ENCODE measurements at places on chromosomes 1 and 21.

DNA sequence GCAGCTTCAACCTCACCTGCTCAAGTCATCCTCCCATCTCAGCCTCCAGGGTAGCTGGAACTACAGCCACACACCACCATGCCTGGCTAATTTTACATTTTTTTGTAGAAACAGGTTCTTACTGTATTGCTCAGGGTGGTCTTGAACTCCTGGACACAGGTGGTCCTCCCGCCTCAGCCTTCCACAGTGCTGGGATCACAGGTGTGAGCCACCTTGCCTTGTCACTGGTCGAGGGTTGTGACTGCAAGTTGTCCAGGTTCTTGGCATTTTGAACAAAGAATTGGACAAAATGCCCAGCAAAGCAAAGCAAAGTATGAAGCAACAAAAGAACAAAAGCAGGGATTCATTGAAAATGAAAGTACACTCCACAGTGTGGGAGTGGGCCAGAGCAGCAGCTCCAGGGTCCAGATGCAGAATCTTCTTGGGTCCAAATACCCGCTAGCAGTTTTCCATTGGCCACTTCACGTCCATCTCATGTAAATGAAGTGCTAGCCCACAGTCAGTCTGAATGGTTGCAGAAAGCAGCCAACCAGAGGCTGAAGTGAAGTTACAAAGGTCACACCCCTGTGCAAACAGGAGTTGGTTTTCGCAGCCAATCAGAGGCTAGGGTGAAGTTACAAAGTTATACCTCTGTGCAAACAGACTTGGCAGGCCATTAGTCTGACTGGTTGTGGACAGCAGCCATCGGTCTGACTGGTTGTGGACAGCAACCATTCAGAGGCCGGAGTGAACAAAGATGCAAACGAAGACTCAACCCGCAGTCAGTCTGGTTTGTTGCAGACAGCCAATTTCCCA, 109.5 kb upstream of the KIF26B start:
- DNase-seq: peak; percentile 37

GRCh38 chr1:168972887-168973286, 133.6 kb upstream of the ATP1B1 start:
- peak; percentile 7 for DNase-seq

- no peak for DNase-seq
Observed at GRCh38 chr1:21152423-21153100, 24.1 kb downstream of the EIF4G3 start.

- DNase-seq: peak; percentile 57
Observed at GRCh38 chr1:84973498-84974334, 23.2 kb downstream of the MCOLN2 start.

GRCh38 chr1:24822887-24823286, 77.6 kb downstream of the CLIC4 start:
- DNase-seq: no peak

DNA sequence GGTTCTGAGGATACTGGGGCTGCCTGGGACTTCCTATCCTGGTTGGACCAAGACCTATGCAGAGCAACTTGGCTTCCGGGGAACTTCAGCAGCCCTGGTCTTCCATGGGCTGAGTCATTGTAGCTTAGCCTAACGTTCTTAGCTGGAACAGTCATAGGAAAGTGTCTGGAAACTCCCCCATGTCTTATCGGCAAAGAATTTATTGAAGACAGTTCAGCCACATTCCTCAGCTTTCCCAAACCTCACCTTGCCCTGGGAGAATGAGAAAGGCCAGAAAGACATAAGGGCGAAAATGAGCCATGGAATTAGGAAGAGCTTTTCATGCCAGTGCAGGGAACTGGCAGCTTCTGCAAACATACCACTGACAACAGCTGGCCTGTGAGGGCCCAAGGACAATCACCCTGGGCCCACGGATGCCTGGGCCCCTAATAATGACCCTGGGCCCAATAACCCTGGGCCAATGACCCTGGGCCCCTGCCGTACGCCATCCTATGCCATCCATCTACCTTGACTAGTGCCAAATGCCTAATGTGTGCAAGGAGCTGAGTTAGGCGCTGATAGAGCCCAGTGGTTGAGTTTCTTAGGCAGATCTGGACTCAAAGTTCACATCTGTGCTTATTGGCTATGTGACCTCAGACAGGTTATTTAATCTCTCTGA, 114.4 kb upstream of the GADD45A start:
- DNase-seq: no peak

DNA sequence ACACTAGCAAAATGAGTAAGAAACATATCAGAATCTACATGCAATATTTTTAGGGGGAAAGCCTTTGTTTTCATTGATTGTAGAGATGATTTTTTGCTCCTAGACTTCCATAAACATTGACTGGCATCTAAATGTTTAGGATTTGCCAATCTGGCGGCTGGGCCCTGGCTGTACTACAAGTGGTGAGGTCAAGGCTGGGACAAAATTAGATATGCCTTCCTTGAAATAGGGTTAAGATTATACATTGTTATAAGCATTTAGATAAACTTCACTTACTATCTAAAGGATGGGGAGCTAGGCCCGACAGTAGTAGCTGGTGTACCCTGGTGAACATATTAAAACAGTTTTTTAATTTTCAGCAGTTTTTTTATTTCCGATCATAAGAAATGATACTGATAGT, 5.2 kb downstream of the NFIA start:
- no peak for DNase-seq

GRCh38 chr1:243254233-243254926, 701 bp downstream of the CEP170 start:
- DNase-seq: peak; percentile 75

GRCh38 chr1:68340951-68341350, 108.6 kb upstream of the WLS start:
- no peak for DNase-seq

DNA sequence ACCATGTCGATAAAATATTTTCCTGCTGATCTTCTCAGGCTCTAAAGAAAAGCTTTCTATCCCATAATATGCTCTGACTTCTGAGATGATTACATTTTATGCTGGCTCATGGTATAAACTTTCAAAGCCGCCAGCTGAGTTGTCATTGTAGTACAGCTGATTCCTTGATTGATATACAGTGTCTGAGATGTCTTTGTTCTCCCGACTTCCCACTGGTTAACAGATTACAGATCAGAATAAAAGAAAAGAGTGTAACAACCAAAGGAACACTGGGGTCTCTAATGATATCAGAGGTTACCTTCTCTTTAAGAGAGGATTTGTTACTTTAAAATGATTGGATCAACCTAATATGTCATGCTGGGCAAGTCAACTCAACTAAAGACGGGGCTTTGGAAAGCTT, 485.4 kb upstream of the LRRC7 start:
- no peak for DNase-seq

- no peak for DNase-seq
Observed at GRCh38 chr1:45348966-45349677, 8.9 kb upstream of the MUTYH start.

DNA sequence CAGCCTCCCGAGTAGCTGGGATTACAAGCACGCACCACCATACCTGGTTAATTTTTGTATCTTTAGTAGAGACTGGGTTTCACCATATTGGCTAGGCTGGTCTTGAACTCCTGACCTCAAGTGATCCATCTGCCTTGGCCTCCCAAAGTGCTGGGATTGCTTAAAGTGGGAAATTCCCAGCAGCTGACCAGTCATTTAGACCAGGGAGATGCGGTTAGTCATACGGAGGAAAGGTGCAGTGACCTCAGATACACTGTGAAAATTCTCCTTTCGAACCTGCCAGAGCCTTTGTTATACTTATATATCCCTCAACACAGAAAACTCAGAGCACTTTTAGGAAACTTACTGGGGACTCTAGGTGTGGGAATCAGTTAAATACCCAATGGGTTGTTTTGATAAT, 39.6 kb downstream of the MAP10 start:
- DNase-seq: peak; percentile 27

GRCh38 chr1:15574741-15575140, 10.1 kb downstream of the AGMAT start:
- DNase-seq: no peak

DNA sequence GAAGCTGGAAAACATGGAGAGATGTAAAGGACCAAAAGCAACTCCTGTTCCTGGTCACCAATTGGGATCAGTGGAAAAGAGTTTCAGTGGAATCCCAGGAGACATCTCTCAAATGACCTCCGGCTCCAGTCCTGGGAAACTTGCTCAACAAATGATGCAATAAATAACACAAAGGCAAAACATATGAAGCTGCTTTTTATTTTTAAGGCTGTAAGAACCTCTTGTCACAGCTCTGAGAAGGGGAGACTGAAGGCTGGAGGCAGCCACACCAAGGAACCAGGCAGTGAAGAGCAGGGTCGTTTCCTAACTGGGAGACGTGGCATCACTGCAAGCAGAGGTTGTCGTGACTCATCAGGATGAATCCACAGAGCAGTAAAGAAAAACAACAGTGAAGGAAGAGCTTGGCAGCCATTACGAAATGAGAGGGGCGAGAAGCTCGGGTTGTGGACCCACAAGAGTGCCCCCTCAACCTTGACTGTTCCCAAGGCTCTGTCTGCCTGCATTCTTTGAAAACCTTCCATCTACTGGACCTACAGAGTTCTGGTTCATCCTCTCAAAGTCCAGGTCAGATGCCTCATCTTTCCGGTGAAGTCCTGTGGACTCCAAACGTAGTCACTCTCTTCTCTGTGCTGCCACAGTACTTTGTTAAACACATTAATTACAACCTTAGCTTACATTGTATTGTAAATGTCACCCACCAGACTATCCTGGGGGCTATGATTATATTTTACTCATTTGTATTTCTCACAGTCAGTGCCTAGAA, 32.1 kb downstream of the JAK1 start:
- peak; percentile 85 for DNase-seq

DNA sequence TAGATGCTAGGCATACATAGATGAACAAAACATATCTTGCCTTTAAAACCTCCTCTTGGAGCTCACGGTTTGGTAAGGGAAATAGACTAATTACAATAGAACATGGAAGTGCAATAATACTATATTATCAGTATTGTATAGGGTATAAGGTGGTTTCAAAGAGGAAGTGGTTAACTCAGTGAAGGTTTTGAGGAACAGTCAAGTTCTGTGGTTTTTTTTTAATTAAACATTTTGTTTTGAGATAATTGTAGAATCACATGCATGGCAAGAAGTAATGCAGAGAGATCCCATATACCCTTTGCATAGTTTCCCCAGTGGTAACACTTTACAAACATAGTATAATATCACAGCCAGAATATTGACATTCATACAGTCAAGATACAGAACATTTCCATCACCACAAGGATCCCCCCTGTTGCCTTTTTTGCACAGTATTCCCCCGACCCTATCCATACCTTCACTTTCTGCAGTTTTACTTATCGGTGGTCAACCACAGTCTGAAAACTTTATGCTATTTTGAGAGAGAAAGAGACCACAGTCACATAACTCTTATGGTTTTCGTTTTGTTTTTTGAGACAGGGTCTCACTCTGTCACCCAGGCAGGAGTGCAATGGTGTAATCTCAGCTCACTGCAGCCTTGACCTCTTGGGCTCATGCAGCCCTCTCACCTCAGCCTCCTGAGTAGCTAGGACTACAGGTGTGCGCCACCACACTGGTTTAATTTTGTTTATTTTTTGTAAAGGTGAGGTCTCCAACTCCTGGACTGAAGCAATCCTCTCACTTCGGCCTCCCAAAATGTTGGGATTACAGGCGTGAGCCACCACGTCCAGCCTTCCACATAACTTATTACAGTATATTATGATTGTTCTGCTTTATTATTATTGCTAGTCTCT, 60.5 kb upstream of the KIAA1614 start:
- DNase-seq: no peak

DNA sequence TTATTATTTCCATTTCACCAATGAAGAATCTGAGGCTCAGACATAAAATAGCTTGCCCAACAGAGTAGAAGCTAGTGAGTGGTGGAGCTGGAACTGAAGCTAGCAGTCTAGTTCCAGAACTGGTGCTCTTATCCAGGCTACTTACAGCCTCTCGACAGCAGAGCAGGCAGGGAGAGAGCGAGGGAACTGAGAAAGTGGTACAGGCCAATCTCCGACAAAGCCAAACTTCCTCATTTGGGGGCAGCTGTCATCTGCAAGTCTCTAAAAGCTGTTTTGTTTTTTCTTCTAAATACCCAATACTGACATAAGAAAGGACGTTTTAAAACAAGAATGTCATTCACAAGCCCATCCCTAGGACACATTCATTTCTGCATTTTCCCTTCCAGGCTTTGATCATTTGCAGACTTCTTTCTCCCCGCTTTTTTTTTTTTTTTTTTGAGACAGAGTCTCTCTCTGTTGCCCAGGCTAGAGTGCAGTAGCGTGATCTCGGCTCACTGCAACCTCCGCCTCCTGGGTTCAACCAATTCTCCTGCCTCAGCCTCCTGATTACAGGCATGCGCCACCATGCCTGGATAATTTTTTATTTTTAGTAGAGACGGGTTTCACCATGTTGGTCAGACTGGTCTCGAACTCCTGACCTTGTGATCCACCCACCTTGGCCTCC, 20.0 kb downstream of the YIPF1 start:
- no peak for DNase-seq

GRCh38 chr1:14926818-14927575, 226.6 kb upstream of the TMEM51 start:
- DNase-seq: no peak
